ENCODE measurements at places on chromosomes 16 and 17. TPM values are rescaled to one million over a fixed set of nuclear protein-coding genes. Genes with fewer than 3 reads are reported as not detected.

CCL7 gene
- not detected for total RNA-seq

MYH3 gene
- total RNA-seq: 1.2 TPM

LLGL1 gene
- total RNA-seq: 12.0 TPM

ATP2A3 gene
- 45.6 TPM for total RNA-seq

ATP6V0C gene
- 313 TPM for total RNA-seq

TERB1 gene
- total RNA-seq: not detected

GDPD1 gene
- 5.3 TPM for total RNA-seq

ASPHD1 gene
- 1.6 TPM for total RNA-seq

LRRC46 gene
- total RNA-seq: 11.6 TPM

CACNA1G gene
- total RNA-seq: 0.21 TPM

DLX4 gene
- 3.0 TPM for total RNA-seq

DYNLL2 gene
- 33.8 TPM for total RNA-seq

KATNB1 gene
- 18.0 TPM for total RNA-seq

CACNG1 gene
- total RNA-seq: not detected

HOXB9 gene
- not detected for total RNA-seq

C16orf89 gene
- total RNA-seq: 198 TPM

NOMO2 gene
- total RNA-seq: 118 TPM

C1QTNF8 gene
- total RNA-seq: not detected

SLC9A5 gene
- 2.8 TPM for total RNA-seq

All from lower lobe of right lung (tissue), 2 donors.